HT1080 (cell line): ENCODE measurements at places on chromosomes 16 and 17. TPM values are rescaled to one million over a fixed set of nuclear protein-coding genes. Genes with fewer than 3 reads are reported as not detected.

DNA sequence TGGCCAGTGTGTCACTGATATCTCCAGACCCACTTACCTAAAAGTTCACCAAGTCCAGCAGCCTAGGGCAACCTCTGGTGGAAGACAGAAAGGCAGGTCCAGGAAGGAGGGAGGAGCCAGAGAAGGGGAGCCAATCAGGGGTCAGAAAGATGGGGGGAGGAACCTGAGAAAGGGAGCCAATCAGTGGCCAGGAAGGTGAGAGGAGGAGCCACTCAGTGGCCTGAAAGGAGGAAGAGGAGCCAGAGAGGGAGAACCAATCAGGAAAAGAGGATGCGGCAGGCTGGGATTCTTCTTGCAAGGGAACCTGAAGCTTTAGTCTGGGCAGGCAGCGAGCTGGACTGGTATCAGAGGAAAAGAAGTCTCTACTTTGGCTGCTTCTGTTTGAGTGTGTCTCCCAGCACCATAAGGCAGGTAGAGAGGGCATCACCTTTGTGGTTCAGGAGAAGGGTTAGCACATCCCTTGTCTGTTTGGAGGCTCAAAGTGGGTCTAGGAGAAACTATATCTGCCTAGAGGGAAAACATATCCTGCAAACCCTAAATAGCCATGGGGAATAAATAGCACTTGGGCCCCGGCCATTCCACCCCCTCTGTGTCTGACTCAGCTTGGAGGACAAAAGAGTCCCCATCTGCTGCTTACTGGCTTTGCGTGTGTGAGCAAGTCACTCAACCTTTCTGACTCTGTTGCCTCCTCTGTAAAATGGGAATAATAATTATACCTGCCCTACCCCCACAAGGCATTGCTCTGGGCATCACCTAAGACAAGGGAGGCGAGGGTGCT is 43.4 kb upstream of the CRHR1 start:
- DNase-seq, result peak; percentile 73

- peak; percentile 24 for DNase-seq
Observed at GRCh38 chr16:20372701-20373100, 20.2 kb upstream of the UMOD start.

DNA sequence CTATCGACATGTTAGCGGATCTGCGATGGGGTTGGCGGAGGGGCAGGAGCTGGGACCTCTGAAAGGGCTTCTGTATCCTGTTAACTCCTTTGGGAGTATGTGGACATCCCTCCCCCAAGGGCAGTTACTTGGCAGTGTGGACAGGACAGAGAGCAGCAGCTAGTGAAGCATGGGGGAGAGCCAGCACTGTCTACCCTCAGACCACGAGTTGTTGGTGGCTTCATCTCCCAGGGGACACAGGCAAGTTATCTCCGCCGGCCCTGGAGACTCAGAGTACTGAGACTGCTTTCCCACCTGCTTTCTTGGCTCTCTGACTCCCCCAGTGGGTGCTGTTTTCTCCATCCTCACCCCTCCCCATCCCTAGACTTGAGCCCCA is 5.3 kb upstream of the GFAP start:
- no peak for DNase-seq

Gene KRTAP3-1
- not detected in 2 replicates for total RNA-seq

GRCh38 chr17:81685108-81685507 is 1.3 kb downstream of the HGS start:
- peak; percentile 84 for DNase-seq

Gene MYH8
- total RNA-seq, result not detected in 2 replicates

Gene PRSS8
- not detected in 2 replicates for total RNA-seq

Gene HS3ST4
- total RNA-seq, result not detected in 2 replicates

DNA sequence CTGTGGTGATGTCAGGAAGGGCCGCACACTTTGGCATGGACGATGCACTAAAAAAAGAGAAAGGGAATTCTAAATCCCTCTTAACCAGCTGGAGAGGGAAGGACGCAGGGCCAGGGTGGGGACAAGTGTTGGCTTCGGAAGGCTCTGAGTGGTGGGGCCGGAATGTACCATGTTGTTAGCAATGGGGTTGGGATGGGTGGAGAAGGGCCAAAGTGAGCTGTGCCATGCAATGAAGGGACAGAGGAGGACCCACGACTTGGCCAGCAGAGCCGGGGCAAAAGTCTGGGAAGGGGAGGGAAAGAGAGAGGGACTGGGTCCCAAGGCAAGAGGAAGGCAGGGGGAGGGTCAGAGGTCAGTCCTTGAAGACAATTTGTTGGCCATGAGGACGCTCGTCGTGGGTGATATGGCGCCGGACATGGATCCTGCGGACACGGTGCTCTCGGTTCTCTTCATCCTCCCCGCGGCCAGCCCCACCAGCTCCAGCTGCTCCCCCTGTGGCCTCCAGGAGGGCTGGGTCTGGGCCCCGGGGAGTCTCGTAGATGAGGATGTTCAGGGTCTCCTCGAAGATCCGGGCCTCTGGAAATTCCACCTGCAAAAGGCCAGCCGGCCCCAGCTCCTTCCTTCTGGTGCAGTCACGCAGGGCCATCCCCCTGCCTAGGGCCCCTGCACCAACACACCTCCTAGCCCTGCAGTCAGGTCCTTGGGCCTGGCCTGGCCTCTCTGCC is 6.4 kb downstream of the ASPHD1 start:
- DNase-seq, result no peak

DNA sequence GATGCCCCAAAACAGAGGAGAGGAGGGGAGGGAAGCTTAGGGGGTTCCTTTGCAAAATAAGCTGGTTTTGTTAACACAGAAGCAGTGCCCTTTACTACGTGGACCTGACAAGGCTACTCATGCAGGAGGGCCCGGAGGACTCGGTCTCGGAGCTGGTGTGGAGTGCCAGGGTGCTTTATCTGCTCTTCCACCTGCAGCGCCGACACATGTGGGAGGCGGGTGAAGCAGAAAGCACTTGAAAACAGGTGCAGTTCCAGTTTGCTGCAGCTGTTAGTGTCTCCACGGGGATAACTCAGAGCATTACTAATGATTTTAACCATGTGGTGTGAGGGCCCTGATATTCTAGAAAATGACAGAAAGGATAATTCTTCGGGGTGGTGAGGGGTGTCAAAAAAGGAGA is 35.0 kb upstream of the MNT start:
- no peak for DNase-seq

DNA sequence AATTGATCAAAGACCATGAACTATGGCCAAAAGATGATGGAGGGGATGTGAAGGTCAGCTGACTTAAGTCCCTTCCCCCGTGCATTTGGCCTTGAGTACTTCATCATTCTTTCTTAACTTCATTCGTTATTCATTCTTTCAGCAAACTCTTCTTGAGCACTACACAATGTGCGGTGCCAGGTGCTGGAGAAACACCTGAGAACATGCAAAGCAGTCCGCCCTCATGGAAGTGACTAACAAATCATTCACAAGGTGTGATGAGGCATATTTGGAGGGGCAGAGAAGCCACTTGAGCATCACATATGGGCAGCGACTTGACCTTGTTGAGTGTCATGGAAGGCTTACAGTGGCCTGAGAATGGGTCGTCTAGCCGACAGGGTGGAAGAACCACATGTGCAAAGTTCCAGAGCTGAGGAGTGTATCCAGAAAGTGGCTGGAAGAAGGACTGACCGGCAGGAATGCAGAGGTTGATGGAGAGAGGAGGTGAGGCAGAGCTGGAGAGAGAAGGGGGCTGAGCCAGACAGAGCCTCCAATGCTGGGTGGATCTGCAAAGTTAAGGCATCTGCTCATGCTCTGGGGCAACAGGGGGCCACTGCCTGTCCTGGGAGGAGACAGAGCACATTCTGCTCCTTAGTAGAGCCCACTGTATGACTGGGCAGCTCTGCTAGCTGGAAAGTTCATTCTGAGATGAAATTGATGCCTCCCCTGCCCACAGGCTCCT is 25.1 kb upstream of the EIF1 start:
- no peak for DNase-seq

GRCh38 chr16:7946142-7946541 is 613.5 kb downstream of the RBFOX1 start:
- no peak for DNase-seq

DNA sequence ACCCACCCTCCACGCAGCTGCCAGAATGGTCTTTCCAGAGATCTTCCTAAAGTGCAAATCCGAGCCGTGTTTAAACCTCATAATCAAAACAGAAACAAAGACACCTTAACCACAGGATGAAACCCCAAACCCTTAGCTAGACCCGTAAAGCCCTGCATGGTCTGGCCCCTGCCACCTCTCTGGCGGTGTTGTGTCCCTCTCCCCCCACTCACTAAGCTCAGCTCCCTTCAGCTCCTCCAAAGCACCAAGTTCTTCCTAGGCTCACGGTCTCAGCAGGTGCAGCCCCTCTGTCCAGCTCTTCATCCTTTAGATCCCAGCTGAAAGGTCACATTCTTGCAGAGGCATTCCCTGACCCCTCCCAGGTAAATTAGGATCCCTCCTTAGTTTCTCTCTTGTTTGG is 4.4 kb upstream of the NXPH3 start:
- DNase-seq, result no peak

Gene SCIMP
- total RNA-seq, result not detected in 2 replicates

DNA sequence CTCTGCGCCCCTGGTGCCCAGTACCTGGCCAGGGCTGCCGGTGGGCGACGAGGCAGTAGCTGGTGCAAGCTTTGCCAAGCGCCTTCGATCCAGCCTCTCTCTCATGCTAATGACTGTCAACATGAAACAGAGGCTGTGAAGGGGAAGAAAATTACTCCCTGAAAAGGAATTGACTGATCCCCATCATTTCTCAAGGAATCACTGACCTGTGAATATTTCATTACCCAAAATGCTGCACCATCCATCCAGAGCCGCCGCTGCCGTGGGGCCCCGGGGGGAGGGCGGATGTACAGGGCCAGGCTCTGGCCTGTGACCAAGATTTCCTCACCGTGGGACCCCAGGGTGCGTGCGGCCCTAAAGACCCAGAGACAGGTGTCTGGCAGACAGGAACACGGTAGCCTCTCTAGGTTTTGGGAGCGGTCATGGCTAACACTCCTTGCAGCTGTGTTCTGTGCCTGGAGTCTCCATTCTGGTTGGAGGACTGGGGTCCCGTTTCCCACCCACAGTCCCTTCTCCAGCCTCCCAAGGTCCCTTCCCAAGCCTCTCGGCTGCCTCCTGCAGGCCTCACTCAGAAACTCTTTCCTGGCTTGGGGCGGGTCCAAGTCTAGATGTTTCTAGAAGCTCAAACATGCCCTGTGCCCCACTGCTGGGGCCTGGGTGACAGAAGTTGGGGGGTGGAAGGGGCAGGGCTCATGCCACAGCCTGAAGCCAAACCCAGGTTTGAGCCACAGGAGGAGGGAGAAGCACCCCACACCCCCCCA is 73.3 kb downstream of the ENGASE start:
- no peak for DNase-seq

- DNase-seq, result no peak
Observed at GRCh38 chr16:25959221-25959620, 267.5 kb downstream of the HS3ST4 start.

Gene RNF151
- total RNA-seq, result not detected in 2 replicates
